ENCODE measurements at places on chromosomes 1 and 21.

DNA sequence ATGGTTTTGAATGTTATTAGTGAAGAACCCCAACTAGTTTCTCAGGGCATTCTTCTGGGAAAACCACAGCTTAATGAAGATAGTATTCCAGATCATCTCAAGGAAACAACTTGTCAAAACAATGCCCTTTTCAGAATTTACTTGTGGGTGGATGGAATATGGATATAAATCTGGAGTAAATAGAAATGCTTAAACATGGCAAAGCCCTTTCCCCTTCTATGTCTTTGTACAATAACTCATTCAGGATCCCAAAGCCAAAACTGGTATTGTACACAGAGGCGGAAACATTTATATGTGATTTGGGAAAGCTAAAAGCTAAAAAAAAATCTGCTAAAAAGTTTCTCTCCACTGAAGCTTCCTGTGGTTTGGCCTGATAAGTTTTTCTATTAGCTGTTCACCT is 55.5 kb upstream of the RGS5 start:
- no peak for DNase-seq

- no peak for DNase-seq
Measured at GRCh38 chr1:180211860-180212229, 18.2 kb upstream of the LHX4 start.

DNA sequence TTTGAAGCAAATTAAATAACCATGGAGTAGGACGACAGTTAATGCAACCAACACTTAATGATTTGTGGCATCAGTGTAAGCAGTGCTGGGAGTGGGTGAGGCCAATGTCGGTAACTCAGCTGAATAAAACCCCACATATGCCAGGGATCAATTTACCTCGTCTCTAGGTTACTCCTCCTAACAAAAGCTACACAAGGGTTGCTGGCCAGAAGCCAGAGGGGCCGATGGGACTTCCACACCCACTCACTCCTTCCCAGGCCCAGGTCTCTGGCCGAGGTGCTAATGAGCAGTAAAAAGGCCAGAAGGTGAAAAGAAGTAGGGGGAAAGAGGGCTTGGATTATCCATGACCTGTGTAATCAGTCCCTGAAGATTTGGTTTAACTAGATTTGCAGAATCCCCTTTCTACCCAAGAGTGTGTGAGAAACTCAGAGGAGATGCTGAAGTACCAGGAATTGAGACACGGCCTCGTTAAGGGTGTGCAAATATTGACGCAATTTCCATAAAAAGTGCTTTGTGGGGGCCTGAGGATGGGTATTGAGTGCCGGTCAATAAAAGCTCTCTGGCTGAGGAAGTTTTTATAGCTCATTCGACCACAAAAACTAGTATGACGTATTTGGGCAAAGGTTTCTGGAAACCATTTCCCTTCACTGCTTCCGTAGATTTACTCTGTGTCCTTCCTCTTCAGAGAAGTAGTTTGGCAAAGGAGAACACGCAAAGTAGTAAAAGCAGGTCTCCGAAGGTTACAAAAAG is 145.5 kb downstream of the TBX15 start:
- no peak for DNase-seq

DNA sequence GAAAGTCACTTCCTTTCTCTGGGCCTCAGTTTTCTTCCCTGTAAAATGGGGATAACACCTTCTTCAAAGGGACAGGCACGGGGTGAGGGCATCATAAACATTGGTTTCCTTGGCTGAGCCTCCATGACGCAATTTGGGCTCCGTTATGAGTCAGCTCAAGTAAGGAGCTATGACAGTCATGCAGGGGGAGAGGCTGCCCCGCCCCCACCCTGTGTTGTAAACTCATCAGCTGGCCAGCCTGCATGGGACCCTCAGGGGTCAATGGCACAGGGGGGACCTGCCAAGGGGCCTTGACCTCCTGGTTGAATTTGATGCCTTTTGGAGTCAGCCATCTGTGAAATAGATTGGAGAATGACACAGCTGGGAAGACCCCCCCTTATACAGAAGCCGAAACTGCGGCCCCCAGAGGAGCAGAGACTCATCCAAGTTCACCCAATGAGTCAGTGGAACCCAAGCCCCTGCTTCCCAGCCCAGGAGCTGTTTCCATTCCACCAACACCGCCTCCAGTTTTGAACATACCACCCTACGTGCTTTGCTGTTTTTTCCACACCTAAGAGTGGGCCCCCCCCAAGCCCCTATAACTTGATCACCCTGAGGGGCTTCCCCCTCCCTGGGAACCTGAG is 36.8 kb upstream of the RUNX3 start:
- no peak for DNase-seq

GRCh38 chr1:235434001-235434400 is 66.8 kb downstream of the TBCE start:
- no peak for DNase-seq

- DNase-seq: no peak
Measured at GRCh38 chr1:85340427-85340826, 64.0 kb upstream of the BCL10 start.

GRCh38 chr1:62528015-62528414 is 69.3 kb upstream of the ANGPTL3 start:
- DNase-seq: no peak

Measured in cerebellar nuclear complex (tissue), 1 donor.